ENCODE measurements at places on chromosomes 1 and 21.

DNA sequence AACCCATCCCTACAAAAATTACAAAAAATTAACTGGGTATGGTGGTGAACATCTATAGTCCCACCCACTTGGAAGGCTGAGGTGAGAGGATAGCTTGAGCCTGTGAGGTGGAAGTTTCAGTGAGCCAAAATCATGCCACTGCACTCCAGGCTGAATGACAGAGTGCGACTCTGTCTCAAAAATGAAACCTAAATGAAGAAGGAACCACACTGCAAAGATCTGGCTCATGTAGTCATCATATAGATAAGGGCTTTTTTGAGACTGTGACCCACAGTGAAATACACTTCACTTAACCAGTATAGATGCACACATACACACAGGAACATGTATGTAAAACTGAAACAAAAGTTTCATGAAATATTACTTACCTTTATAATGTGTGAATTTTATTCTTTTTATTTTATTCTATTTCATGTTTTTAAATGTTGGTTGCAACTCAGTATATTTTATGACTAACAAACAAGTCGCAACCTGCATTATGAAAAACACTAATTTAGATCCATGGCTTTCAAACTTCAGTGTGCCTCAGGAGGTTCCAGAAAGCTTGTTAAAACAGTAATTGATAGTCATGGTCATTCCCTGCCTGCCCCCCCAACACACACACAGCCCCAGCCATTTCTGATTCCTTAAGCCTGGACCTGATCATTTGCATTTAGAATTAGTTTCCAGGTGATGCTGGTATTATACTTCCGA is 189.5 kb downstream of the PATJ start:
- no peak for DNase-seq

GRCh38 chr1:89837036-89837481 is 16.2 kb downstream of the LRRC8D start:
- peak; percentile 37 for DNase-seq

GRCh38 chr1:184044603-184045376 is 6.7 kb upstream of the TSEN15 start:
- no peak for DNase-seq

GRCh38 chr21:41167348-41168342 is at the start of gene BACE2:
BACE2 (plus strand) TSS chr21:41168160; CDS start chr21:41168264, 104 bp downstream.
- peak; percentile 61 for DNase-seq

DNA sequence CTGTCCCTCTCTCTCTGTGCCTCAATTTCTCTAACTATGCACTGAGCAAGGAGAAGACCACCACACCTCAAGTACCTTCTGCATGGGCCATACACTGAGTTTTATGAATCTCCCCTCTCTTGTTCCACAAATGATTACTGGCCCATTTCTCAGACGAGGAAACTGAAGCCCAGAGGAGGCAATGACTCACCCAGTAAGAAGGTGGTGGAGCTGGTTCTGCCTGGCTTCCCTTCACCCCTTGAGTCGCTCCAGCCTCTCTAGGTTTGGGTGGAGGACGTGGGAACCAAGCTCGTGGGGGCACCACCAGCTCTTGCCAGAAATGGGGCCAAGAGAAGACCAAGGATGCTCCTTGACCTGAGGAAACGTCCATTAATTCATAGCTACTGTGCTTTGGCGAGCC is 21.3 kb upstream of the RUNX3 start:
- DNase-seq: no peak

GRCh38 chr21:14751602-14752344 is 205.7 kb upstream of the SAMSN1 start:
- no peak for DNase-seq

GRCh38 chr1:168623003-168623828 is 46.8 kb downstream of the XCL1 start:
- DNase-seq: peak; percentile 96

GRCh38 chr1:31790140-31790539 is 25.7 kb downstream of the SPOCD1 start:
- DNase-seq: no peak

DNA sequence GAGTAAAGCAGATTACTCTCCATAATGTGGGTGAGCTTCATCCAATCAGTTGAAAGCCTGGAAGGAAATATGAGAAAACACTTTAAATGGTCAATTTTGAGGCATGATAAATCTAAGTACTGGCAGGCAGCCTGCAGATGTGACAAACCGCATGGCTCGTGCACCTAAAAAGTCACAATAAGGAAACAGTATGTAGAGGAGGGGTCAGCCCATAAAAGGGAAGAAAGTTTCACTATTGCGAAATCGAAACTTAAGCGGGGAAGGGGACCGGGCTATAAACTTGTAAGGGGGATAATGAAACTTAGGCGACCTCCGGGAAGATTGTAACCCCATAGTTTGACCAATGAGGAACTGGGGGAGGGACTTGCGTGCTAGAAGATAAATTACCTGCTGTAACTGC is 109.8 kb downstream of the PLPPR4 start:
- no peak for DNase-seq

DNA sequence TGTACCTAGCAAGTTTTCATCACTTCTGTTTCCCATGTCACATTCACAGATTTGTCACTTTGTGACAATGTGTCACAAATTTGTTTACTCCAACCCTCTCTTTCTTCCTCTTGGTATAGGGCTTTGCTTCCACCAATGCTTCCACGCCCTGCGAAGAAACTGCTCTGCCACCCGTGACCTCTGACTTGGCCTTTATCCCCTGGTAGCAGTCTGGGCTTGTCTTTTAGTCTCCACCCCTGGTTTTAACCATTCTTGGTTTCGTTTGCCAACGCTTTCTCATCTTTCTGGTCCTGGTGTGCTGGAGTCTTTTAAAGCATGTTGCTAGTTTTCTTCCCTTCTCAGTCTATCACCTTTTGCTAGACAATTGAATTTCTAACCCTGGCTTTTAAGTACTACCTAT is 8.1 kb downstream of the TACSTD2 start:
- no peak for DNase-seq

GRCh38 chr1:83769072-83769471 is 229.9 kb downstream of the TTLL7 start:
- DNase-seq: no peak

DNA sequence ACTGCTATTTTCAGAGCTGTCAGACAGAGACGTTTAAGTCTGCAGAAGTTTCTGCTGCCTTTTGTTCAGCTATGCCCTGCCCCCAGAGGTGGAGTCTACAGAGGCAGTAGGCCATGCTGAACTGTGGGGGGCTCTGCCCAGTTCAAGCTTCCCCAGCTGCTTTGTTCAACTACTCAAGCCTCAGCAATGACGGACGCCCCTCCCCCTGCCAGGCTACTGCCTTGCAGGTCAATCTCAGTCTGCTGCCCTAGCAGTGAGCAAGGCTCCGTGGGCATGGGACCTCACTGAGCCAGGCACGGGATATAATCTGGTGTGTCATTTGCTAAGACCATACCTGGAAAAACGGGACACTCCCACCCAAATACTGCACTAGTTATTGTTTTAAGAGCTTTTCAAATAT is 219.7 kb downstream of the BRINP3 start:
- DNase-seq: no peak
